NCI-H1048 (cell line): ENCODE measurements at places on chromosomes 7 and 10.

DNA sequence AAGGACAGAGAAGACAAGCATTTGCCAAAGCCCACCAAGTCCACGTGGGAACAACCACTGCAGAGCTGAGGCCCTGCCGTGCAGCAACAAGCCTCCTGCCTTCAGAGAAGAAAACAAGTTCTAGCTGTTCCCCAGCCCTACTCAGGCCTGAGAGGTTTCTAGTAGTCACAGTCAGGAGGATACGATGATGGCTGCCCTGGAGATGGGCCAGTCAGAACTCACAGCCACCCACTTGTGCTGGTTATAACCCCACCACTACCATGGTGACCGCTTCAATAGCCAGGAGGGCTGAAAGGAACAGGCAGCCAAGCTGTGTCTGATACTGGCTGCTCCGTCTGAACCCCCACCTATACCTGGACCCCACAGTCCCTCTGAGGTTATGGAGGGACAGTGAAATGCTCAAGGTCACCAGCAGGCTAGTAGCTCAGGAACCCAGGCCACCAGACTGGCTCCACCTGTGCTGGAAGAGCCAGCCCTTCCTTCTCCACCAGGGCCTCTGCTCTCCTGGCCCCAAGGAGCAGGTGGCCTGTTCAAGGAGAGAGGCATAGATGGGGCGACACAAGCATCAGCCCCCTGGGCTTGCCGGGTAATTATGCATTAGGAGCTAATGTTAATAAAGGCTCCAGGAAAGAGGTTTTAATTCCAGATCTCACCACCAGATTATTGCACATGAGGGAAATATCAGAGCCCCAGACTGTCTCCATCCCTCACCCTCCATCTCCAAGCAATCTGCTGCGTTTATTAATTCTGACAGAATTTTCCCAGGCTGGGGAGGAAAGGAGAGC lies 125.8 kb upstream of the PCBD1 start:
- no peak for DNase-seq

DNA sequence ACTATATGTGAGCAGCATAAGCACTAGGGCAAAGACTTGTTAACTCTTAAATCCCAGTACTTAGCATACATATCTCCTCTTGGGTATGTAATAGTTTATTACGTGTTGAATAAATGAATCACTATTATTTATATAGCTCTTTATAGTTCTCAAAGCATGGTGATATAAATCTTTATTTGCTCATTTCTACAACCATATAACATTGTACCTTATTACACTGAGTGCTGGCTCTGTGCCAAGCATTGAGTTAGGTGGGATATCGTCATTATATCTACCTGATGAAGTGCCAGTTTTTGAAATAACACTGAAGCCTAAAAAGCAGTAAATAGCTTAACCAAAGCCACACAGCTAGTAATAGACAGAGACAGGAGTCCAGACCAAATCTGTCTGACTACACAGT lies 27.9 kb downstream of the AHR start:
- DNase-seq: no peak

- no peak for DNase-seq
Measured at GRCh38 chr10:23193435-23194074, 1.4 kb downstream of the PTF1A start.

GRCh38 chr10:70523057-70523456 lies 44.5 kb downstream of the PALD1 start:
- DNase-seq: no peak

- no peak for DNase-seq
Measured at GRCh38 chr7:140267381-140268226, 90.8 kb upstream of the KDM7A start.

DNA sequence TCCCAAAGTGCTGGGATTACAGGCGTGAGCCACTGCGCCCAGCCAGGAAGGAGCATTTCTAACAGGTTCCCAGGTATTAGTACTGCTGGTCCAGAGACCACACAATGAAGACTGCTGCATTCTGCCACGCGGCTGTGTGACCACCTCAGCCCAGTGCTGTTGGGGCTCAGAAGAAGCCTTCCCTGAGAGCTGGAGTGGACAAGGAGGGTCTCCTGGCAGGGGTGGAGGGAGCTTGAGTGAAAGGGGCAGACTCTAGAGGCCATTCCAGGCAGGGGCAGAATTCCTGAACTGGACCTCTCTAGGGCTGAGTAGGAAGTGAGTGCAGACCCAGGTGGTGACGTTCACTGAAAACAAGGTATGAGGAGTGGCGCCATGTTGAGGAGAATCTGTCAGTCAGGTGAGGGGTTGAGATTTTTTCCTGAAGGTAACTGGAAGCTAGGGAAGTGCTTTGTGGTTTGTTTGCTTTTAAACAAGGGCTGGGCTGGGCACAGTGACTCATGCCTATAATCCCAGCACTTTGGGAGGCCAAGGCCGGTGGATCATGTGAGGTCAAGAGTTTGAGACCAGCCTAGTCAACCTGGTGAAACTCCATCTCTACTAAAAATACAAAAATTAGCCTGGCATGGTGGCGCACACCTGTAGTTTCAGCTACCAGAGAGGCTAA lies 67.6 kb downstream of the TACC2 start:
- DNase-seq: no peak

GRCh38 chr7:123366626-123367025 lies 166.9 kb upstream of the SLC13A1 start:
- DNase-seq: no peak

GRCh38 chr10:133039107-133039802 lies 48.5 kb upstream of the ADGRA1 start:
- no peak for DNase-seq

DNA sequence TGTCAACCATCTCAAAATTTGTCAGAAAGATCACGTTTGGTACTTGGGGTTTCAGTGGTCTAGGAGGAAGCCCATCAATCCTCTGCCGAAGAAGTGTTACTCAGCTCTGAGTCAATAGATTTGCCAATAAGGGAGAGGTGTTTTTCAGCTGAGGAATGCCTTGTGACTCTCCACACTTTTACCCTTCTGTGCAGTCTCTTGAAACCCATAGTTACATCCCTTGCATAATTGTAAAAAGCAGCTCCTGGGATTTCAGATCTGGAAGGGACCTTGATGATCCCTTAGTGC lies 47.5 kb downstream of the INSYN2A start:
- no peak for DNase-seq

DNA sequence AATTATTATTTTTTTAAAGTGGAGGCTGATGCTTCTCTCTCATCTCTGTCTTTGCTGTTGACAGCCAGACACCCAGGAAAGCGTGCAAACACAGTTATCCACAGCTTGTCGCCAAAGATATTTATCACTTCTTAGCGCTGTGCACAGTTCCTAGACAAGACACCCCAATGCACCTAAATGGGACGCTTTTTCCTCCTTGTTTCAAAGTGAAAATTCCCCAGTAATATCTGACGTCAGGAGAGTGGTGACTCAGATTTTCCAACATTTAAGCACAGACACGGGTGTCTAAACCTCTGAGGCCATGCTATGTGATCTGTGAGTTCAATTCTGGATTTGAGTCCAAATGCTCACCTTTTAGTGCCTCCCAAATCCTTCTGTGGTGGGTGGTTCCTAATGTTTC lies 151.6 kb downstream of the EMX2 start:
- no peak for DNase-seq

DNA sequence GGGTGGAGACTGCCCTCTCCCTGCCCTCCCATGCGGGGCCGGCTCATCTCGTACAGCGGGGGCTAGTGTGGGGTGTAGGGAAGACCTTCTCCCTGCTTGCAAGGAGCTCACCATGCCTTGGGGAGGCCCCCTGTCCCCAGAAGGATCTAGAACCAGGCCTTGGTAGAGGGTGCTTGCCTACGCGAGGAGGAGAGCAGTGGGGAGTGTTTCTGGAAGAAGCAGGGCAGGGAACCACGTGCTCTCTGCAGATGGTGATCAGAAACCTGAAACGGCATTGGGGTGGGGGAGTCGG lies 2.7 kb downstream of the MAFK start:
- no peak for DNase-seq

DNA sequence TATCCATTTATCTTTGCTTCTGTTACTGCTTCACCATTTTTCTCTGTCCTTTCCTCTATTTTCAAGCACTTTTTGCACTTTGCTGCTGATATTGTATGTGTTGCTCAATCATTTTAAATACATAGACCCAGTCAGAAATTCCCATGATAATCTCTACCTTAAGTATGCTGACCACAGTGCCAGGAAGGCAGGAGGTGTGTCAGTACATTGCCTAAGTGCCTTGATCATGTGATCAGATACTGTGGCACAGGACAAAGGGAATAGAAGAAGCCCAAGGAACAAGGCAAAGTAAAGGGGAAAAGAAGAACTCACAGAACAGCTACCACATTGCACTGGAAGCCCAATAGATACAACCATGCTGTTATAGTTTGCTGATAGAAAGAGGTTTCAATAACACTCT lies 53.7 kb upstream of the CD36 start:
- no peak for DNase-seq

- no peak for DNase-seq
Measured at GRCh38 chr10:31980471-31980870, 51.8 kb upstream of the ARHGAP12 start.

DNA sequence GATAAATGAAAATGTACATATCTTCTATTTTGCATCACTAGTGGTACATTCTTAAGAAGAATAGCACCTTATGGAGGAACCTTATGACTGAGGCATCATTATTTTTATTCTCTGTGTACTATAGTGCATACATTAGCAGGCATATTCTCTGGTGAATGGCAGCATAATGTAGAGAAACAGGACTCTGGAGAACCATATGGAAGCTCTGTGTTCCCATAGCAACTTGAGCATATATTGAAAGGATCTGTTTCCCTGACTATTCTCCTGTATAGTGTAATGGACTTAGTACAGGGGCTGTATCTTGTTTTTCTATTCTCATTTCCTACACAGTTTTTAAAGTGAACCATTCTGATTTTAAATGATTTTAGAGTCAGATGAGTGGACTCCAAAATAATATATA lies 128.4 kb upstream of the SMIM30 start:
- DNase-seq: no peak

DNA sequence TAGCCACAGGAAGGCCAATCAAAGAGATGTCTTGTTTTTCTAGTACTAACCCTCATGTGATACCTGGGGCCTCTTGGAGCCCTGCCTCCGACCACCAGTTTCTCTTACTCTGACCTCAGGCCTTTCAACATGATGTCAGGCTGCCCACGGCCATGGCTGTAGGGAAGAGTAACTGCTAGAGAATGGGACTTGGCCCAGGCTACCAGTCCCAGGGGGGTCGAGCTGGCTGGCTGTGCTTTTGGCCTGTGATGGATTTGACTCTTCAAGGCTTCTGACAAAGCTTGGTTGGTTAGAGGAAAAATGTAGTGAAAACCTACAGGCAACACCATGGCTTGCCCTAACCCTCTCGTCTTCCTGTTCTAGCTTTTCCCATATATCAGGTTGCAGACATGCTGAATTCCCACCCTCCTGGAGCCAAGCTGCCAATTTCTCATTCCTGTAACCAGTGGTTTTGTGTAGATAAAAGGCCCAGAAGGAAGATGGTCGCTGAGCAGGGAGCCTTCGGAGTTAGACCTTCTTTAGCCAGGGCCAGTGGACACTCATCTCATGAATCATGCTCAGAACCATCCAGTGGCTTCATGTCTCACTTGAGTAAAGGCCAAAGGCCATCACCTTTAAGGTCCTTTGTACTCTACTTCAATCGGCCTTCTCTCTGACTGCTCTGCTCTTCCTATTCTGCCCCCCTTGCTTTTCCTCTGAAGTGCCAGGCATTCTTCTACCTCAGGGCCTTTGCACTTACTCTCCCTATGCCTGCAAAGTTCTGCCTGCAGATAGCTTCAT lies 19.7 kb downstream of the SUFU start:
- DNase-seq: no peak

DNA sequence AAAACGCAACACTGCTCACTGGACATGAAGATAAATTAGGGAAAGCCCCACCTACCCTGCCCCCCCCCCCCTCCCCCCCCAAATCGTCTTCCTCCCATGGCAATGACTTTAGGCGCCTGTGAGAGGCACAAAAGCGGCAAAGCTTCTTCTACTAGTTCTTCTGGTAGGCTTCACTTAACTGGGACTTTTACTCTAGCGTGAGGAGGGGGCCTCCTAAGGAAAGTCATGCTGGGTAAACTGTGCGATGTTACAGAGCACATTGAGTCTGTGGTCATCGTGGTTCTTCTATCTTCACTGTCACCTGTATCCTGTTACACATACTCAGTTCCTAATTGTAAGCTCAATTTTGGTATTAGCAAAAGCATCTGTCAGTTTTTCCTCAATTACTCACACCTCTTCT lies 25.1 kb downstream of the HSPB1 start:
- no peak for DNase-seq

GRCh38 chr7:106736508-106737201 lies 75.7 kb upstream of the CCDC71L start:
- DNase-seq: no peak

DNA sequence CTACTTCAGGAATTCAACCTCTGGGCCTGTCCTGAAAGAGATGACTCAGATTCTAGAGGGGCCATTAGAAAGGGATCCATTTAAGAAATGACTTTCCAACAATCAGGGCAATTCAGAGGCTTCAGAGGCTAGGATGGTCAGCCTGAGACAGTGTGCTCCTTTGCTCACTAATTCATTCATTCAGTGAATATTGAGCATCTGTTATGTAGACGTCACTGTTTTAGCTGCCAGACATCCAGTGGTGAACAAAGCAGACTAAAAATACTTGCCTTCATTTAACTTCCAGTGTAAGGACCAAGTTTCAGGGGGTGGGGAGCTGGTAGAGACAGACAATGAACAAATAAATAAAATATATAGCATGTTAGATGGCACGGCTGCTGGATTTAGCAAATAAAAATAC lies 1.6 kb downstream of the KIAA1217 start:
- DNase-seq: no peak

GRCh38 chr10:132135053-132135872 lies 51.5 kb upstream of the DPYSL4 start:
- DNase-seq: no peak

DNA sequence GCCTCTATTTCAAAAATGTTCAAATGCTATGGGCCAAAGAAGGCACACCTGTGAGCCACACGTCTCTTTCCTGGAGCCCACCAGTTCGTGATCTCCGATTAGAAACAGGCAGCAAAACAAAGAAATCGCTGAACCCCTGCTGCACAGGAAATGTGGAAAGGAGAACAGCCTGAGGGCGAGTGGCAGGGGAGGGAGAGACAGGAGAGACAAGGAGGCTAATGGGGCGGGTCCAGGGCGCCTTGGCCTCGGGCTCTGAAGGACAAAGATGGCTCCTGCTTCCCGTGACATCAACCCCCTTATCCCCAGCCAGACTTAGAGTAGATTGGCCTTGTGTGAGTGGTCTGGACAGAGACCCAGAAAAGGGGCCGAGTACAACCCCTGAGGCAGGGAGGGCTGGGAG lies 62.4 kb upstream of the DOCK1 start:
- DNase-seq: no peak

- no peak for DNase-seq
Measured at GRCh38 chr10:99920901-99921300, 88.8 kb downstream of the DNMBP start.

DNA sequence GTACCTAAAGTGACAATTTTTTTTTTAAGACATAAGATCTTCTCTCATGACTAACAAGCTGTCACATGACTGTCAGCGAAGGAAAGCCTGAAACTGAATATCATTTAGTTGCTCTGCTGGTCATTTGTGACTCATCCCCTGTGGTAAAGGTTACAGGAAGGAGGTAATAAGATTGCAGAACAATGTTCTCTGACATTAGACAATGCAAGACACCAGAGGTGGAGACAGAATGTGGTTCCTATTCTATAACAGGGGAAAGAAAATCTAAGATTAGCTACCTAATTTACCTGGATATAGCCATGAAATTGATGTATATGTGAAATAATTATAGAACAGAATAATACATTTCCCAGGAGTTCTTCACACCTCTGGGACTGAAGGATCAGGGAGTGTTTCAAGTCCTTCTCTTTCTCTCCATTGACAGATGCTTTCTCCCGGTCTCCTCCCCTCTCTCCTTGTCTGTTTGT lies 47.7 kb downstream of the LRGUK start:
- no peak for DNase-seq

GRCh38 chr7:28088032-28088431 lies 92.6 kb downstream of the JAZF1 start:
- DNase-seq: no peak
